Fibroblast of skin of back (primary cell): ENCODE measurements at places on chromosomes 13 and 19.
A peak's percentile ranks its signal among the peaks of the same experiment; 100 is the strongest.

DNA sequence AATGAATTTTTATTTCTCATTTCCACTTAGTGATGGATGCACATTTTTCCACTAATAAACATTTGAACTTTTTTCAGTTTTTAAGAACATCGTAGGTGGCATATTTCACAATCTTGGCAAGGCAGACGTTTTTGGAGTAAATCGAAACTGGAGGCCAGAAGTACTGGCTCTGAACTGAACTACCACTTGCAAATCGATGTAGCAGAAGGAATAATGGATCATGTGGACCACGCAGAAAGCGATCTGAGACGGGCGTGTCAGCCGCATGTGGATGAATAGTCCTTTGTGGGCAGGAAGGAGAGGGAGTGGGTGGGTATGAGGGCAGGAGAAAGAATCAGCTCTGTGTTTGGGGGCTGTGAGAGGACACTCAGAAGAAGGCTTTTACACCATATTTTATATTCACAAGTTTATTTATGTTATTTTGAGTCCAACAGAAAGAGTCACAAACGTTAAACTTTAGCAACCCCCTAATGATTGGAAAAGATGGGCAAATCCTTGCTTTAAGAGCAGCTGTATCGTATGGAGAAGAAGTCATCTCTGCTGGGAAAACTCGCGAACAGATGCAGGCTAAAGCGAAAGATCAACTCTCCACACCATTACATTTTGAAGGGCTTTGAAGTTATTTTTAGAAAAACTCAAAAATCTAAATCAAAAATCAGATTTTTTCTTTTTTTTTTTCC is 90.5 kb downstream of the COL4A2 start:
- no peak for DNase-seq

- no peak for DNase-seq
Measured at GRCh38 chr13:31894931-31895330, 136.6 kb upstream of the FRY start.

GRCh38 chr19:42198676-42199439 is 18.6 kb downstream of the DEDD2 start:
- no peak for DNase-seq

GRCh38 chr19:40932008-40932959 is 50.3 kb upstream of the CYP2A7 start:
- no peak for DNase-seq

- DNase-seq: no peak
Measured at GRCh38 chr13:65508338-65508737, 1721.8 kb downstream of the PCDH9 start.

- peak; percentile 66 for DNase-seq
Measured at GRCh38 chr19:14147797-14148605, 11.6 kb upstream of the ASF1B start.

- no peak for DNase-seq
Measured at GRCh38 chr13:48266150-48266549, 33.1 kb downstream of the ITM2B start.

DNA sequence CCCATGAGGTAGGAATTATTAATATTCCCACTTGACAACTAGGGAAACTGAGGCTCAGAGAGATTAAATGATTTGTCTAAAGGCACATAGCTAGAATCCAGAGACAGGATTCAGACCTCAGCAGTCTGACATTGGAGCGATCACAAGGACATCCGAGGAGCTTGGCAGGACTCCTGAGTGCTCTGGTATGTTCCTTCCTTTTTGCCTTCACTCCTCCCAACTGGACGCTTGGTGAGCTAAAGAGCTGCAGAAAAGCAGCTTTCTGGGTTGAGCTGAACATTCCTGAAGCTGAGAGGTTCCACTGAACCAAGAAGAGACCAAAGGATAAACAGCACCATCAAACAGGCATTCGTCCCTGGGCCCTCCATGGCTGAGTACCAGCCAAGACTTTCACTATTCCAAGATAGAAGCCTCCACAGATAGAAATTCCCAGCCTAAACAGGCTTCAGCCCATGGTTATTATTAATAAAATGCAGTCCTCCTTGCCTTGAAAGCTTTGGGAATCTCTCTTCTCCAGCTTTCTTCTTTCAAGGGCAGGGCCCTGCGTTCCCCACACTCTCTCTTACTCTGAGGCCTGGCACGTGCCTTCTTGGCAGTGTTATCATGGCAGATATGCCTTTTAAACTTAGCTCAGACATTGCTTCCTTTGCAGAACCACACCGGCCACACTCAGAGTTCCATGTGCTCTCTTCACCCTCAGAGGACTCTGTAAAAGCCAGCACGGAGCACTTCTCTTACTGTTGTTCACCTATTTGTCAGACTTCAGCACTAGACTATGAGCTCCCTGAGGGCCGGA is 97.1 kb downstream of the CYSLTR2 start:
- no peak for DNase-seq

DNA sequence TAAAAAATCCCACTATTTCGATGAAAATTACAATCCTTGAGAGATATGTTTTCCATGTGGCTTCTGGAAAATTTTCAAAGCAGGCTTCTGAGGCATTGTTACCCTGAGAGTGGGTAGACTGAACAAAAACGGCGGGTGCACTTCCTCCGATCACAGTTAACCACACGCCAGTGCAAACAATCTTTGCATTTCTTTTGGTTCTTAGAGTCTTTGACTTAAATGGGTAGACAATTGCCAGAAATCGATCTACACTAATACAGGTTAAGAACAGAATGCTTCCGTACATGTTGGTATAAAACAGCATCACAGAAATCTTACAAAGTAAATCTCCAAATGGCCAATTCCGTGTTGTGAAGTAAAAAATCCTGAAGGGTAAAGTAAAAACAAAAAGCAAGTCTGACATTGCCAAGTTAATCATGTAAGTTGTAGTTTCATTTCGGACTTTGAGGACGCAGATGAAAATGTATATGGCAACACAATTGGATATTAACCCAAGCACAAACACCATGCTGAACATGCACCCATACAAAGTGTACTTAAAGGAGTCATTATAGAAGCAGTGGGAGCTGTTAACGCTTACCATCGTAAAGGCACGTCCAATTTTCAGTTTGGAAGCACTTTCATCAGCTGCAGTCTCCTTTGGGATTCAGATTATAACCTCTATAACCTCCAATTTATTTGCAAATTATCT is 927 bp downstream of the LPAR6 start:
- DNase-seq: peak; percentile 13

DNA sequence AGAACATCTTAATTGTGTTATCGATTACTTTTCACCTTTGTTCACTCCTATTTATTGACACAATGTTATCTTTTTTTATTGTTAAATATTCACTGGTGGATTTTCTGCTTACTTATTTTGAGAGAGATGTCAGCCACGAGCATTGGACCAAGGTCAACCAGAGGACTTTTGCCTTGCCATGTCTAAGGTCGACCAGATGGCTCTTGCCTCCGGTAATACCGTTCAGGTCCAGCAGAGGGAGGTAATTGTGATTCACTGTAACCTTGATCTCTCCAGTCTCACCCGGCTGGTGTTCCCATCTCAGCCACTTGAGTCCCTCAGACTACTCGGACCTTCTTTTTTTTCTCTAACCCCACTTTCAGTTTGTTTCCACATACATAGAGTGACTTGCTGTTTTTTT is 1438.1 kb downstream of the UQCRFS1 start:
- DNase-seq: peak; percentile 13

- no peak for DNase-seq
Measured at GRCh38 chr13:37375071-37375470, 223.5 kb downstream of the POSTN start.

- no peak for DNase-seq
Measured at GRCh38 chr13:112078879-112079531, 12.1 kb downstream of the SOX1 start.

- DNase-seq: no peak
Measured at GRCh38 chr13:111397202-111397880, 76.9 kb downstream of the TEX29 start.

DNA sequence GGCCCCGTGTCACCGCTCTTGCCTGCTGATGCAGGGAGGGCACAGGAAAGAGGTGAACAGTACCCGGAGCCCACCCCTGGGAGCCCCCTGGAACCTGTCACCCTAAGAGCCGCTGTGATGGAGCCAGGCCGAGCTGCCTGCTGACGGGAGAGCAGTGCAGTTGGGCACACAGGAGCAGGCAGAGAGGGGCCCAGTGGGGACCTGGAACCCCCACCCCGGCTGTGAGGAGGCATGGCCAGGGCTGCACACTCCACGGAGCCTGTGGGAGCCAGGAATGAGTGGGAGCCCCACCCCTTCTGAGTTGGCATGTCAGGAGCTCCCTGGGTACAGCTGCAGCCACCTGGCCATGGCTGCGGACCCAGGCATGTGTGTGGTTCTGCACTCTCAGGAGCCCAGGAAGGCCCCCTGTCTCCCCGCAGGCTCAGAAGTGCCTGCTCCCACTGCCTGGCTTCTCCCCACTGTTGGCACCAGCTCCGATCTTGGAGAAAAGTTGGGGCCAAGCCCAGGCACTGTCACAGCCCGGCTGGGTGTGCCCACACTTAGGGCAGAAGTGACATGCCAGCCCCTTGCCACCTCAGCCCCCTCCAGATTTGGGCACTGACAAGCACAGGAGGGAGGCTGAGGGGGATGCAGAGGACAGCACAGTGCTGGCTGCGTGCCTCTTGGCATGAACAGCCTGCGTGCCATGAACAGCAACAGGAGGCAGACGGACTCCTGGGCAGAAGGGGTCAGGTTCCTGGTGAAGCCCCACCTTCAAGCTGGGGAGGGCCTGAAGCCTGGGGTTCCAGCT is 6.3 kb downstream of the CFAP97D2 start:
- DNase-seq: no peak

DNA sequence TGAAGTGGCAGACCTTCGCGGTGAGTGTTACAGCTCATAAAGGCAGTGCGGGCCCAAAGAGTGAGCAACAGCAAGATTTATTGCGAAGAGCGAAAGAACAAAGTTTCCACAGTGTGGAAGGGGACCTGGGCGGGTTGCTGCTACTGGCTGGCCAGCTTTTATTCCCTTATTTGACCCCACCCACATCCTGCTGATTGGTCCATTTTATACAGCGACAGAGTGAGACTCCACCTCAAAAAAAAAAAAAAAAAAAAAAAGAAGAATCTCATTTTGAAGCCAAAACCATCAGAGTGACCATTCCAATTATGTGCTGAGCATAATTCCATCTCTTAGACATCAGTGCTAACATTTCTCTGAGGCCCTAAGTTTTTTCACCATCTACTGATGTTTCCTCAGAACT is 1.9 kb upstream of the ZNF552 start:
- peak; percentile 9 for DNase-seq

DNA sequence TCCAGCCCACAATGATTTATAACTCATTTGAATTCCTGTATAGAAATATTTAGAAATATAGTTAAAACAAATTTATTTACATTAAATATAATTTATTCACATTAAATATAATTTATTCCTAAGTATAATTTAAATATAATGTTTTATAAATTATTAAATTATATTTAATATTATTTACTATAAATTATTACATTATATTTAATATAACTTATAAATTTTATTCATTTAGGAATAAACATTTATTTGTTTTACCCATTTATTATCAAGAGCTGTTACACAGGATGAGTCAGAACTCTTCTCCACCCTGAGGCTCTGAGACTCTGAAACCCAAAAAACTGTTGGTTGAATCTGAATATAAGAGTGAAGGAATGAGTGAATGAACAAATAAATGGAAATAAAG is 170.9 kb upstream of the OBI1 start:
- DNase-seq: no peak

DNA sequence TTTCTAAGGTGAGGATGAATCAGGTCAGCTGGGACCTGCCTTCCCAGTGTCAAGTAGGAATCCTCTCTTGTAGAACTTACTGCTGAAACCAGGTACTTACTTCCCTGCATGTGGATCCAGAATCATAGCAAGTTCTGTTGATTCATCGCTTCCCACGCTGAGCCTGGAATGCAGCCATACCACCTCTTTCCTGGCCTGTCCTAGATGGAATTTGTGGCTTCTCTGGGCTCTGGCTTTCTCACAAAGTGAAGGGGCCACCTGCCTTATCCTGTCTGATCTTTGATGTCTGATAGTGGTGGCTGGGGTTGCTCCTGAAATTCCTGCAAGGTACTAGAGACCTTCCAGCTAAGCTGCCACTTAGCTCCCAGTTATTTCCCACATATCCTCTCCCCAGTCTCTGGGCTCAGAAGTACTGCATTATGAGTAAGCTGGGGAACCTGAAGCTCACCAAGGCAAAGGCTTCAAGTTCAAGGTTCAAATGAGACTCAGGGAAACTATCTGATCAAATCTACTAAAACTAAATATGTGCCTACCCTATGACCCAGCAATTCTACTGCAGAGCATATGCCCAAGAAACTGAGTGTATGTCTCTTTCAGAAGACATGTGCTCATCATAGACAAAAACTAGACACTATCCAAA is 103.5 kb downstream of the SUCLA2 start:
- peak; percentile 22 for DNase-seq

- peak; percentile 70 for DNase-seq
Measured at GRCh38 chr13:93416736-93417355, 190.2 kb downstream of the GPC6 start.

DNA sequence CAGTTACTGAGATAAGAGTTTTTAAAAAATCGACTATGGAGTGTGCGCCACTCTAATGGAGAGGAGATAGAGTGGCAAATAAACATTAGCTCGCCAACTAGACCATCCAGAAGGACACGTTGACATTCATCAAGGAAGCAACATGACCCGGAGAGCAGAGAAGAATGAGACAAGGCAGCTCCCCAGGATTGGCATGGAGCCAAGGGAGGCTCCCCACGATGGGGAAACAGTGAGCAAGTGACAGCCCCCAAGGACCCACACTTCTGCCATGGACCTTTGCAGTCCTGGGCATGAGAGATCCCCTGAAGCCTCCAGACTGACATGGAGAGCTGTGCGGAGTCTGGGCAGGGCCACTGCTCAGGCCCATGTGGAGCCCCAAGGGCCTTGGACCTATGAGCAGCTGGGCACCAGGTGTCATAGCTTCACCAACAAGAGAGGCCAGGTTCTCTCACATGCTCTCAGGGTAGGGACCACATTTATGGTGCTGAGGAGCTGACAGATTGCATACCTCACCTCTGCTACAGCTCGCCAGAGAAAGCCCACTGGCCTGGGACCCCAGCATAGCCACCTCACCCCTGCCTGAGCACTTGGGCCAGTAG is 6.7 kb downstream of the SIGLEC6 start:
- DNase-seq: no peak

DNA sequence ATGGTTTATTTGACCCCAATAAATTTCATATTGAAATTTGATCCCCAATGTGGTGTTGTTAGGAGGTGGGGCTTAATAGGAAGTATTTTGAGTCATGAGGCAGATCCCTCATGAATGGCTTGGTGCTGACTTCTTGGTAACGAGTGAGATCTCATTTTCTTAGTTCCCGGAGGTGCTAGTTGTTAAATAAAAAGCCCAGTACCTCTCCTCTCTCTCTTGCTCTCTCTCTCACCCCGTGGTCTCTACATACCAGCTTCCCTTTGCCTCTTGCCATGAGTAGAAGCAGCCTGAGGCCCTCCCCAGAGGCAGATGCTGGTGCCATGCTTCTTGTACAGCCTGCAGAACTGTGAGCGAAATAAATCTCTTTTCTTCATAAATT is 39.4 kb upstream of the KATNAL1 start:
- DNase-seq: no peak
